ENCODE measurements at places on chromosomes 16 and 17.

DNA sequence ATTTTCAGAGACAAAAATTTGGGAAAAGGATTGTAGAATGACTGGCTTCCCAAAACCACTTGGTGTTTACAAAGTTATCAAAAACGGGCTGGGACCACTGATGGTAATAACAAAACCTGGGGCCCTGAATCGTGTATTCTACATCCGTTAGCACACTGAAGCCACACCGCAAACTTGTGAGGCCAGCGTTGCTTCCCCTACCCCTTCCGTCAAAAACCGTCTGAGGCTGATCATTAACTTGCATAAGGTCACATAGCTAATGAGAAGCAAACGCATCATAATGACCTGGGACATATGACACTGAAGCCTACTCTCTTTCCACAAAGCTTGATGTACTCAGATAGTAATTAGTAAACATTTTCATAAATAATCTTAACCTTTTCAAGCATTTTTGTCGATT is 704.3 kb downstream of the MAF start:
- no peak for DNase-seq

- DNase-seq = no peak
These were observed 113.5 kb upstream of the CCL2 start for GRCh38 chr17:34141590-34141989.

GRCh38 chr16:4733747-4734062 is 366 bp downstream of the ANKS3 start:
- DNase-seq = no peak

DNA sequence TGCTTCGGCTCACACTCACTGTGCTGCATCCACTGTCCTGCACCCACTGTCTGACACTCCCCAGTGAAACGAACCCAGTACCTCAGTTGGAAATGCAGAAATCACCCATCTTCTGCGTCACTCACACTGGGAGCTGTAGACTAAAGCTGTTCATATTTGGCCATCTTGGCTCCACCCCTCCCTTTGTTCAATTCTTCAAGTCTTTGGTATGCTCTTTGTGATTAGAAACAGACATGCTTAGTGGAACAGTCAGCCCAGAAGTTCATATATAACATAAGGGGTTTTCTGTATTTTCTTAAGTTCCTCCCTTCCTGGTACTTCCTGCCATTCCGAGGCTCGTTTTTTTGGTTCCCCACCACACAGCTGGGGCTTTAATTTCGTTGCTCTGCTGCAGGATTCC is 398.5 kb upstream of the DYNLRB2 start:
- DNase-seq = no peak

- DNase-seq = no peak
These were observed 31.0 kb upstream of the CNEP1R1 start for GRCh38 chr16:49994006-49994405.

- no peak for DNase-seq
These were observed 53.1 kb downstream of the PRKCA start for GRCh38 chr17:66355510-66355909.

- no peak for DNase-seq
These were observed 55.6 kb downstream of the BAIAP2 start for GRCh38 chr17:81090361-81091136.

DNA sequence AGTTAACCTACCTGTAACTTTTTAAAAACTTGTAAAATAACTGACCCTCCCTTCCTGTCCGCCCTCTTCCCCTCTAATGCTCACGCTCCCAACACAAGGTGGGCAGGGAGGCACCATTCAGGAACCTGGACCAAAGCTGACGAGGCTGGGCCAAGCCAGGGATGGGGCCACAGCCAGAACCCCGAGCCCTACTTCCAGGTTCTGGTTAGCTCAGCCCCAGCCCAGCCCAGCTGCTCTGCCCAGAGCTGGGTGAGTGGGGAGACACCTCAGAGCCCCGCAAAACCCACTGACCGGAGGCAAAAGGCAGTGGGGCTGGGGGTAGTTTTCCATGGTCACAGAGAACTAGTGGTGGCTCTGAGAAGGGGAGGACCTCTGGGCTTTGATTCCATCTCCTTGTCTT is 7.4 kb downstream of the CNP start:
- no peak for DNase-seq
